Right atrium auricular region (tissue), 2 donors: ENCODE measurements at places on chromosomes 1 and 21.
A peak's percentile ranks its signal among the peaks of the same experiment; 100 is the strongest.

DNA sequence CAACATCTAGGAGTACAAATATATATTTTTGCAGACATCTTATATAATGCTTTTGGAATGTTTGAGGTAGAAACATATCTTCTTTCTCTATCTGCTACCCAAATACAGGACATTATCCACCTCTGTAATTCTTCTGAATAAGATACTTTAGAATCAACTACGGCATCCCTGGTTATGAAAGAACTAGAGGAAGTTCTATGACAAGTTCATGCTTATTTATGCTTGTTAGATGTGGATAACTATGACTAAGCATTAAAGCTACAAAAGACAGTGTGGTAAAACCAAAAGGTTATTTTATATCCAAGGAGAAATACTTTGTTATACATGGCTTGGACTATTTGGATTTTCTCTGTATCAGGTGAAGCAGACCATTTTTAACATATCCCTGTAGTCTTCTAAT is 894.0 kb downstream of the KCNT2 start:
- no peak for DNase-seq

GRCh38 chr1:53470155-53470554 is 11.0 kb downstream of the DMRTB1 start:
- DNase-seq = peak; percentile 76

GRCh38 chr1:118827636-118828035 is 160.5 kb downstream of the TBX15 start:
- no peak for DNase-seq

DNA sequence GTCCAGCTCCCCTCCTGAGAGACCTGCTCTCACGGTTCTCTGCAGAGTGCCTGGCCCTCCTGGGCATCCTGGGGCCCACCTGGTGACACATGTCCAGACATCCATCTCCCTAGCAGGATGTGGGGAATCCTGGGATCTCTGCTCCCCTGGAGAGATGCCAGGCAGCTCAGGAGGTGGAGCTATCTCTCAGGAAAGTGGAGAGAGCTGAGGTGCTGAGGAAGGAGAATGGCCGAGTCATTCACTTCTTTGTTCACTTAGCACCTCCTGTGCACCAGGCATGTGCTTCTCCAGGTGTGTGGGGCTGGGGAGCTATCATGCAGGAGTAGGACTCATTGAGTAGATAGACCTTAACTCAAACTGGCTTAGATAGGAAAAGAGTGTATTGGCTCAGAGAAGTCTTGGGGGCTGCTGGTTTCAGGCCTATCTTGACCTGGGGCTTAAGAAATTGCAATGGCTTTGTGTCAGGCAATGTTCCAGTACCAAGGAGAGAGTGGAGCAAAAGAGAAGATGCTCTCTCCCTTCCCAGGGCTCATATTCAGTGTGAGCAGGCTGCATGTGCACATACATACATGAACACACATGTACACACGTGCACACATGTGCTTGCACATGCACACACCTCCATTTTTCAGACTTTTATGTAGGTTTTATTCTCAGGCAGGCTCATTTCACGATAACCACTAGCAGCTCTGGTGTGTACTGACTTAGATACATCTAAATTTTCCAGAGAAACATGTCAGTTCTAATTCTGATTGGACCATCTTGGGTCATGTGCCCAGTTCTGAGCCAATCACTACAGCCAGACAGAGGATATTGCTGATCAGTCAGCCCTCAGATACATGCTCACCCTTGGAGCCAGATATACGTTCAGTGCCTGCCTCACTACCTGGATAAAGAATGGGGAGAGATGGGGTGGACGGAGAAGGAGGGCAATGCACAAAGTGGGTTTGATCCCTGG is 437.6 kb downstream of the PTPRU start:
- DNase-seq = peak; percentile 28

GRCh38 chr1:119929643-119930315 is 33.5 kb upstream of the ADAM30 start:
- no peak for DNase-seq

GRCh38 chr1:105210747-105211146 is 1461.0 kb downstream of the AMY1C start:
- no peak for DNase-seq

GRCh38 chr1:33269621-33270020 is 13.3 kb downstream of the ZNF362 start:
- DNase-seq = no peak

GRCh38 chr1:28032281-28032680 is 56.1 kb downstream of the EYA3 start:
- DNase-seq = no peak

DNA sequence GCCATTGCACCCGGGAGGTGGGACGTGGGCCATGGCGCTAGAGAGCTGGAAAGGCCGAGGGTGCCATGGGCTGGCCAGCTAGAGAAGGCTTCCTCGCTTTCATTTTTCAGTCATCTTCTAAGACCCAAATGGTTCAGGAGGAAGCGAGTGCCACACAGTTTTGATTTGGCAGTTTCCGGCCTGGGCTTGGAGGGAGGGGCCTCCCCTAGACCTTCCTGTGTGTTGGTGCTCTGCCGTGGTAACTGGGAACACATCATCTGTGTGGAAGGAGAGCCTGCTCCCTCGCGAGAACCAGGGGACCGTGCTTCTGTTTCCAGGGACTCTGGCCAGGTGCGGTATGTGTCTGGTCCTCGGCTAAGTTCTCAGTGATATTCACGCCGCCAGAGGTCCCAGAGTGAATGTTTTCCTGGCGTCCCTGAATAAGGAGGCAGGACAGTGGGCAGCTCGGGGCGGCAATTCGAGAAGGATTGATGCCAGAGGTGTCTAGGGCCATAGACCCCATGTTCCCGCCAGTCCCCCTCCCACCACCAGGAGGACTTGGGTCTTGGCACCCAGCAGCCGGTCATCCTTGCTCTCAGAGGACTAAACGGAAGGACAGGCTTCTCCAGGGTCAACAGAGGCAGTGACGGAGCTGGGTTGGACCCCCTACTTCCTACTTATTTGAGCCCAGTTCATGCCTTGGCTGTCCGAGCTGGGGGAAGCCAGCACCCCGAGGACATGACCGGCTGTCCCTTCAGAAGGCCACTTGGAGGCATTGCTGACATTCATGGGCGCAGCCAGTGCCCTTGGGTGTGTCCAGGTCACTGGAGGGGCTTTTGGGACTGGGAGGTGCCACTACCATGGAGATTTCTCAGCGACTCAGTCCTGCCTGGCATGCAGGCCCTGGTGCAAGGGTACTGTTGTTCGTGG is 2.7 kb upstream of the NPHP4 start:
- DNase-seq = no peak

DNA sequence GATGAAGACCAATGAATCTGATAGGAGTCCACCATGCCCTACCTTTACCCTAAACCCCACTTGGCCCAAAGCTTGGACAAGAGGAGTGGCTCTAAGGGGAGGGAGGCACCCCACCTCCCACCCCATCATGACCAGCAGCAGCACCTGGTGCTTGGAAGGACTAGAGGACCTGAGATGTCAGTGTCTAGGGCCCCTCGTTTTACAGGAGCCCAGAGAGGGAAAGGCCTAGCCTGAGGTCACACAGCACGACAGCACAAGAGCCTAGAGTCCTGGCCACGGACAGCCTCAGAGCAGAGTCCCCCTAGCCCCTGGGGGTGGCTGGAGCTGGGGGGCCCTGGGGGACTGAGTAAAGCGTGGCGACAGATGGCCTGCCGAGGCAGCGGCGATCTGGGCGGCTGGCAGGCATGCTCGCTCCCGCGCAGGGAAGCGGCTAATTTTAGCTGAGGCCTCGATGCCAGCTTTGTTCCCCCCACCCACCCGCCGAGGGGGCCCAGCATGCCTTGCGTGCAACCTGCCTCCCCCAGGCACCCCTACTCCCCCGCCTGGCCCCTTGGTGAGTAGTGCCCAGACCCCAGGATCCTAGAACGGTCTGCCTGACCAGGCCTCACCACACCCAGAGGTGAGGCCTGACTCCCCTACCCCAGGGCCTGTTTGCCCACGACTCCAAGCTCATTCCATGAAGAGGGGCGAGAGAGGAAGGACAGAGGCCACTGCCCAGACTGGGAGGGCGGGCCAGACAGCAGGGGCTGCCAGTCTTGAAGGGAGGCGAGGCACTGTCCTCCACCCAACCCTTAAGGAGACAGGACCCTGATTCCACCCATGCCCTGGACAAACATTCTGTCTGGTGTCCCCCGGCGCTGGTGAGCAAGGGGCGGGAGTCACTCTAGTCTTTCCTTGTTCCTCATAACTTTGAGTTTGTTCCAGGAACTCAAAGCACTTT is 39.0 kb downstream of the AHDC1 start:
- no peak for DNase-seq

- DNase-seq = no peak
Observed at GRCh38 chr1:8423269-8423691, 105.4 kb downstream of the SLC45A1 start.

- DNase-seq = no peak
Observed at GRCh38 chr1:82837766-82838465, 1037.2 kb downstream of the ADGRL2 start.
